ENCODE measurements at places on chromosomes 11 and 22. TPM values are rescaled to one million over a fixed set of nuclear protein-coding genes. Genes with fewer than 3 reads are reported as not detected.

GRCh38 chr11:45884596-45885185, 760 bp upstream of the MAPK8IP1 start:
- DNase-seq = no peak

Gene MUC5AC
- 0.45 TPM for total RNA-seq

DNA sequence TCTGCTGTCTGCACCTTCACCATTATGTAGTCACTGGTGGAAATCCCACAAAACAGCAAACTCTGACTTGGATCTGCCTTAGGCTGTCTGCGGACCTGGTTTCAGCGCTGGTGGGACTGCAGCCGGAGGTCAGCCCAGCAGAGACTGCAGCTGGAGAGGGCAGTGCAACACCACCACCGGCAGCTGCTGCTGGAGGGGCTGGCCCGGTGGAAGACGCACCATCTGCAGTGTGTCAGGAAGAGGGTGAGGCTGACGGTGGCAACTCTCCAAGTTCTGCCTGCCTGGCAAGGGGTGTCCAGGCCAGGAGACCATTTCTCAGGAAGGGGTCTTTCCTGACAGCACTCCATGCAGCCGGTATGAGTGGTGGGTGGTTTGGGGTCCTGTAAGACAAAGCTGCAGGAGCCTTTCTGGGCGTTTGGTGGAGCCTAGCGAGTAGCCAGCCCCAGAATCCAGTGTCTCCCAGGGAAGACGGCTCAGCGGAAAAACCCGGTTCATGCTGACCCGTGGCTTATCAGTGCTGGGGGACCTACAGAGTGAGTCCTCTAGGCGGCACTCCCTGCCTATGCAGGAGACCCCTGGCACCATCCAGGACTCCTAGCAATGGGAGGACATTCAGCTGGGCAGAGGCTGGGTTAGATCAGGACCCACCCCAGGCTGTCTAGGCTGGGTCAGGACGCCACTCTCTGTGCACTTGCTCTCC, 50.8 kb downstream of the PISD start:
- DNase-seq = no peak

DNA sequence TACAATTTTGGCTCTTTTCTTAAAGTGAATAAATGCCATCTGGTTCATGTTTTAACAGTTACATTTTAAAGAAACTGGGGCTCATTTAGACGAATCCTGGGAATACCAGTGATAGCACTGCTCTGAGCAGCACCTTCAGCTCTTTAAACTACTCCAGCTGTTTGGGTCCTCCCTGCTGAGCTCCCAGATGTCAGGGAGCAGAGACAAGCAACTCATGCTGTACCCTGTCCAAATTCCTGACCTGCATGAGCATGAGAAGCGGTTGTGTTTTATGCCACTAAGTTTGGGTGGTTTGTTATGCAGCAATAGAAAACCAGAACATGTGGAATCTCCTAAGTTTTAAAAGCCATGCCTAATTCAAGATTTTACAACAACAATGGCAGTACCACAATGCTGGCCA, 90.0 kb downstream of the FDX1 start:
- DNase-seq = no peak

DNA sequence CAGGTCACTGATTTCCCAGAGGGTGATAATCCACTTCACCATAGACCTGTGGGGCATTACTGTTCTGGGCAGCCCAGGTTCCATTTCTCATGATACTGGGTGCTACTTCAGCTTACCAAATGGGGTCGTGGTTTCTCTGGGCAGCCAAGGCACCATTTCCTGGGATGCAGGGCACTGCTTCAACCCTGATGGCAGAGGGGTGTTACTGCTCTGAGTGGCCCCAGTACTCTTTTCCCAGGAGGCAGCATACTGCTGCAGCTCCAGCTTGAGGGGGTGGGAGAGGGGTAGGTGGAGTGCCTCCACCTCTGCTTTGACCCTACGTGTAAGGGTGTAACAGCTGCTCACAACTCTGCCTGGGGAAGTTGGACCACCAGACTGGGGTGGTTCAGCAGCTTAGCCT, 51.1 kb downstream of the PRMT3 start:
- no peak for DNase-seq

Gene BRMS1
- 71.3 TPM for total RNA-seq

- DNase-seq = no peak
Observed at GRCh38 chr11:89267660-89268302, 90.1 kb downstream of the TYR start.

Data from prostate gland (tissue), 2 donors.